ENCODE measurements at places on chromosomes 7 and 10.

- DNase-seq, result no peak
Measured at GRCh38 chr10:9560976-9561375, 1456.7 kb upstream of the CELF2 start.

DNA sequence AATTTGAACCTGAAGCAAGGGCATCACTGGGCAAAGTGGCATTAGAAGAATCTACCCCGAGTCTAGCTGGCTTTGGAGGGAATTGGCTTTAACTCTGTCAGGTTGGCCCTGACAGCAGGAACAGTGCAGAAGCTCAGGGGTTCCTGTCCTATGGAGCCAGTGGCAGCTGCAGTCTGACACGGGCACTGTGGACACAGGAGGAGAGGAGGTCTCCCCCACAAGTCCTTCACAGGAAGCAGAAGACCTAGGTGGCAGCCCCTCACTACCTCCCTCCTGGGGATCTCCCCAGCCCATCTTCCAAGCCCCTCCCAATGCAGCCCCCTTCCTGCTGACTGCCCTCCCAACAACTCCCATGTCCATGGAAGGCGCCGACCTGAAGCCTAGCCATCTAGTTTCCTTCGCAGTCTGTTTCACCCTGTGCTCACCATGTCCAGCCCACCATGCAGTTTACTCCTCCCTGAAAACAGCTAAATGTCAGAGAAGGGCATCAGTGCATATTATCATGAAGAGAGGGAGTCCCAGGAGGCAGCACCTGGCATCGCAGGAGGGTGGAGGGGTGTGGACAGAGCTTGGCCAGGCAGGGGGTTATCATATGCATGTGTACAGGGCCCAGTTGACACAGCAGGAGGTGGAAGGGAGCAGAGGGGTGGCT is 17.9 kb upstream of the GDF10 start:
- DNase-seq, result no peak

- no peak for DNase-seq
Measured at GRCh38 chr7:110307776-110308175, 783.2 kb upstream of the LRRN3 start.

GRCh38 chr7:140678081-140678815 is 5.5 kb downstream of the ADCK2 start:
- DNase-seq, result no peak

DNA sequence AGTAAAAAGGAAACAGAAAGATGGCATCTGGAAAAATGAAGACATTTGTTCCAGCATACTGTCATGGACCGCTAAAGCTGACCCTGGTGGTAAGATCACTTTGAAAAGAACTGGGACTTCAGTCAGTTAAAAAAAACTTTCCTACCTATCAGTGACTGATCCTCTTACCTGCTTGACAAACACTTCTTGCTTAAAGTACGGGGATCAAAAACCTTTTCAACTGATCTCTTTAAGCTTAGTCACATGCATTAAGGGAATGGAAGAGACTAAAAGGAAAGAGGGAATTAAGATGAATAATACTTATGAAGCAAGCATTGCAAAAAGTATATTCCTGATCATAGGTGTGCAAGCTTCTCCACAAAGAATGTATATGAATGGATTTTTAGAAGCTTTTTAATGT is 42.1 kb downstream of the MTERF1 start:
- no peak for DNase-seq

Measured in SK-N-DZ (cell line).